Mesendoderm (in vitro differentiated cells): ENCODE measurements at places on chromosomes 7 and 10.

DNA sequence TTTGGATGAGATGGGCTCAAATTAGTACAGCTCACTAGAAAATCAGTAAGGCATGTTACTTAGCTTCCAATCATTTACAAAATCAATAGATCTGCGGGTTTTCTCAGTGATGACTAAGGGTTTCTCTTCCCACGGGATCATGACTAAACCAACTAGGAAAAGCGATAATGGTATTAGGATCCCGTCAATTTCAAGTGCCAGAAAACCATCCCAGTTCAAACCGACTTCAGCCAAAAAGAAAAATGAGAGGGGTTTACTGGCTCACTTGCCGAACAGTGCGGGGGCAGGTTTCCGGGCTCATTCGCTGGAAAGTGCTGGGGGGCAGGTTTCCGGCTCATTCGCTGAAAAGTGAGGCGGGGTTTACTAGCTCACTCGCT, 62.1 kb upstream of the LYZL2 start:
- no peak for DNase-seq

GRCh38 chr7:133584956-133585668, 332.2 kb downstream of the EXOC4 start:
- DNase-seq = no peak

DNA sequence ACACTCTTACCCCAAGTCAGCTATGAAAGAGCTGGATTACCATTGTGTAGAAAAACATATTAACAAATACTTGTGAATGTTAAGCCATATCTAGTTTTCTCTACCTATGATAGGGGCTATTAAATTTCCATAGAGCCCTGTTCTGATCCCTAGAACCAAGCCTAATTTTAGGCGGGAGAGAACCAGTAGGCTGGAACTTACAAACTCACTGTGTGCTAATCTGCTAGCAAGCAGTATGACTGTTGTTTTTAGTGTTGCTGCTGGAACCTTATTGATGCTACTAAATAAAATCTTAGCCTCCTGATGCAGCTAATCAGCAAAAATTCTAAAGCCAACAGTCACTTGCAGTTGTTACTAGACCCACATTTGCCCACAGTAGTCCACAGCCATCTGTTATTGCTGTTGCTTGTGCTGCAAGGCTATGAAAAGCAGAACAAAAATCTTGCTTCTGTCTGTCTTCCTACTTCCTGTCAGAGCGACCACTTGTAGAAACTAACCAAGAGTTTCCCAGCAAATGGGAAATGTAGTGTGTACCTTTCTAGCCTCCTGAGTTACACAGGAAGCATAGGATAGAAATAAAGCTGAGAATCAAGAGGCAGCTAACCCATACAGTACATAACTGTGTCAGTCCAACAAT, 368.4 kb downstream of the ARL4A start:
- no peak for DNase-seq

DNA sequence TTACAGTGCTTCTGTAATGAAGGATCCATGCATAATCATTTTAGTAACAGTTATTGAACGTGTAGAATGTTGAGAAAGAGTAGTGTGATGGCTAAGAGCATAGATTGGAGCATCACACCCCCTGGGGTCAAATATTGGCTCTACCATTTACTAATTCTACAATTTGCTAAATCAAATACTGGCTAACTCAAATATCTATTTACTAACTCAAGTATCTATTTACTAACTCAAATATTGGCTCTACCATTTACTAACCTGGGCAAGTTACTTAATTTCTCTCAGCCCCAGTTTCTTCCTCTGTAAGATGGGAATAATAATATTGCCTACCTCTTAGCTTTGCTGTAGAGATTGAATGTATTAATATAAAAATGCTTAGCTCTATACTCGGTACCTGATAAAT, 64.0 kb downstream of the CDK14 start:
- no peak for DNase-seq

GRCh38 chr10:6482737-6483357, 97.2 kb downstream of the PRKCQ start:
- no peak for DNase-seq

DNA sequence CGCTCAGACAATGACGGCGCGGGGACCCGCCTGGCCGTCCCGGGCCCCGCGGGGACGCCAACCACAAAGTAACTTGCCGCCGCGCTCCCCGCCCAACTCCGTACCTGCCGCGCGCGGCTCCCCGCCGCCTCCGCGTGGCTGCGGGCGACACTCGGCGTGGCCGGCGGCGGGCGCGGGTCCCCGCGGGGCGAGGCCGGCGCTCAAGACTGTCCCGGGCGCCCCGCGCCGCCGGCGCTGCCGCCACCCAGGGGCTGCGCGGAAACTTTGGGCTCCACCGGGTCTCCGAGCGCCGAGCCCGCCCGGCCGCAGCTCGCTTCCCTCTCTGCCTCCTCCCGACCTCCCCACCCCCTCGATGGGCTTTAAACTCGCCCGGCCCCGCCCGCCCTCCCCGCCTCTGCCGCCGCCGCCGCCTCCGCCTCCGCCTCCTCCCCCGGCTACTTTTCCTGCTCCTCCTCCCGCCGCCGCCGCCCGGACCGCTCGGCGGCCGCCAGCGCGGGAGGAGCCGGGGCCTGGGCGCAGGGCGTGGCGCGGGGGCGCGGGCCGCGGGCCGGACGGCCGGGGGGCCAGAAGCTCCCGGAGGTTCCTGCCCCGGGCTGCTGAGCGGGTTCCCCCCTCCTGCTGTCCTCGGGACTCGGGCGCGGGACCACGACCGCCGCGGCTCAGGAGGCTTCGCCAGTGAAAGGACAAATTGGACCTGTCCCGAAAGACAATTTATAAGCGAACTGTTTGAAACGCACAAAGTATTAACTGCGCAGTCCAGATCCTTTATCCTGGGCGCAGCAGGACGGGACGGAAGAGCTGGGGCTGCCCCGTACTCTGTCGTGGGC, 10.6 kb upstream of the GRB10 start:
- peak; percentile 80 for DNase-seq

GRCh38 chr10:124562425-124563060, 100.9 kb downstream of the LHPP start:
- DNase-seq = no peak

GRCh38 chr7:107212725-107213124, 43.9 kb downstream of the HBP1 start:
- no peak for DNase-seq

GRCh38 chr10:4121502-4122380, 336.7 kb upstream of the KLF6 start:
- no peak for DNase-seq

GRCh38 chr10:58618158-58618676, 105.5 kb downstream of the BICC1 start:
- DNase-seq = no peak

- DNase-seq = peak; percentile 20
Measured at GRCh38 chr10:7787150-7787856, 490 bp downstream of the KIN start.

DNA sequence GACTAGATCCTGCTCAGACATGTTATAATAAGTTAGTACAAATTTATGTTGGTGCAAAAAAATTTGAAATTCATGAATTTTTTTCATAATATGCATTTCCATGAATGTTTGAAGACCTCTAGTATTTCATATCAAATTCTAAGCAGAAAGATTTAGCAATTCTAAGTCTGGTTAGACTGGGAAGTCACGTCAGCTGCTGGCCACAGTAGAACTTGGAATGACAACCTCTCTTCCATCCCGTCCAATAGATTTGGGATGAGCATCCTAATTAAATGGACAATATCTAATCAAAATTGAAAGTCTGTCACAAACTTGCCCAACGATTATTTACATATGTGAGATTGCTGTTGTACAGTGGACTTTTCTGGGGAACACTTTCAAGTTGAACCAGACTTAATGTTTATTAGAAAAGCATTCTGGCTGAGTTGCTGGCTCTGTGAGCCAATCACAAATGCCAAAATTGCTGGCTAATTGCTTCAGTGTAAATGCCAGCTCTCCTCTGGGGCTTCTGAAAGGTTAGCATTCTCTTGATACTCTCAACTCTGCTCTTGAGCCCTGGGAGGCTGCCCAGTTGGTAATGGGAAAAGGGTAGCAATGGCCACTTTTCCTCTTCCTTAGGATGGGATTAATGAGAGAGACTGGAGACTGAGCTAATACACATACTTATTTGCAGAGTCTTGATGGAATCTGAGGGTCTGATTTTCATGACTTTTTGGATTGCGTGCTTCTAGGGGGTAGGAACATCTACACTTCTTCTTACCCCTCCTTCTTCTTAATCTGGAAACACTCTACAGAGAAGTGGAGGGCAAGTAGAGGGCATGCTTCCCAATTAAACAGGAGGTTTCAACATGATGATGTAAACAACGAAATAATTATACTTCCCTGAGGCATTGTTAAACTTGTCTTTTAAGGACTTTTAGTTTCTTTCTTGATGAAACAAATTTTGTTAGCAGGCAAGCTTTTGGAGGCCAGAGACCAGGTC, 253.5 kb downstream of the BAMBI start:
- DNase-seq = no peak
